Caki2 (cell line): ENCODE measurements at places on chromosomes 1 and 21.
A peak's percentile ranks its signal among the peaks of the same experiment; 100 is the strongest.

DNA sequence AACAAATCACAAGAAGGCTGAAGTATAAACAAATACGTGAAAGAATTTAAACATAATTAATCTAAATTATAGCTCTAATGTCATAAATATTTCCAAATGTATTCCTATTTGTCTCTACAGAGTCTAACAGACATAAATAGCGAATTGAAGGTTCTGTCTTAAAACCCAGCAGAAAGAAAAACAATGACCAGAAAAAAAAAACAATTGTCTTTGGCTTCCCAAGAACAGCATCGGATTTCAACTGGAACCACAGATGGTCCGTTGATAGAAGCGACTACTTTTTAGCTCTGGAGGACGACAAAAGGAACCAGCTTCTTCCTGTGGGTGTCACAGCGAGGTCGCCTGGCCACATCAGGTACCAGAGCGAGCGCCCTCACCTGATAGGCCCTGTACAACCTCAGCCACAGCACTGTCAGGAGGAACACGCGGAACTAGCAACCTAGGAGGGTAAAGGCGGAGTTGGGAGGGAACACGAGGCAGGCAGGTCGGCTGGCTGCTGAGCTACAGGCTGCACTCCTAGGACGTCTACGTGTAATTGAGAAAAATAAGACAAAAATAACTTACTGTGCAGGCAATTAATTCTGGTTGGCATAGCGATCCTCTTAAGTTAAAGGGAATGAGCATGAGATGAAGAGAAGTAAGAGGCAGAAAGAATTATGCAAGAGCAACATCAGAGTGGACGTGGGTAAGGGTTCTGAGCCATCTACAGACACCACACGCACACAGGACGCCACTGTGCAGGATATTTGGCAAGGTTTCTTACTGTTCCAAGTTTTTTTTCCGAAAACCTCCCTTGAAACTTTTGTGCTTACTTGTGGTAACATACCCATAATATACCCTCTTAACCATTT, 16.7 kb upstream of the PRDM15 start:
- DNase-seq, result no peak

DNA sequence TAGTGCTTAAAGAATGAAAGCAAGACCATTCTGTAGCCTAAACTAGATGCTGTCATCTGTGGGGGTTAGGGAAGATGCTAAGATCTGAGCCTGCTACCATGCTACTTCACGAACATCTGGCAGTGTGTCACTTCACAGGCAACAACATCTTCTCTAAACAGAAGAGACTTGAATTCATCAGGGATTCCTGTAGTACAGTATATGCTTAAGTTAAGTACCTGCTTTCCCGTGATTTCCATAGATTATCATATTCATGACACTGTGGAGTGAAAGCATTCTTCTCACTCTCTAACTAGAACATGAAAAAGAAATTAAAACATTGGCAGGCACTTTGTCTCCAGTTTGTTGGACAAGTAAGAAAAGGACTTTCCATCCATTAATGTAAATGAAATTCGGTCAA, 390.9 kb downstream of the PTBP2 start:
- DNase-seq, result no peak

- DNase-seq, result no peak
These were observed 234.1 kb downstream of the NCAM2 start for GRCh38 chr21:21232320-21232719.

GRCh38 chr1:221865808-221866207, 123.9 kb upstream of the DUSP10 start:
- no peak for DNase-seq

- no peak for DNase-seq
These were observed 292.1 kb upstream of the VAMP3 start for GRCh38 chr1:7478809-7479499.

DNA sequence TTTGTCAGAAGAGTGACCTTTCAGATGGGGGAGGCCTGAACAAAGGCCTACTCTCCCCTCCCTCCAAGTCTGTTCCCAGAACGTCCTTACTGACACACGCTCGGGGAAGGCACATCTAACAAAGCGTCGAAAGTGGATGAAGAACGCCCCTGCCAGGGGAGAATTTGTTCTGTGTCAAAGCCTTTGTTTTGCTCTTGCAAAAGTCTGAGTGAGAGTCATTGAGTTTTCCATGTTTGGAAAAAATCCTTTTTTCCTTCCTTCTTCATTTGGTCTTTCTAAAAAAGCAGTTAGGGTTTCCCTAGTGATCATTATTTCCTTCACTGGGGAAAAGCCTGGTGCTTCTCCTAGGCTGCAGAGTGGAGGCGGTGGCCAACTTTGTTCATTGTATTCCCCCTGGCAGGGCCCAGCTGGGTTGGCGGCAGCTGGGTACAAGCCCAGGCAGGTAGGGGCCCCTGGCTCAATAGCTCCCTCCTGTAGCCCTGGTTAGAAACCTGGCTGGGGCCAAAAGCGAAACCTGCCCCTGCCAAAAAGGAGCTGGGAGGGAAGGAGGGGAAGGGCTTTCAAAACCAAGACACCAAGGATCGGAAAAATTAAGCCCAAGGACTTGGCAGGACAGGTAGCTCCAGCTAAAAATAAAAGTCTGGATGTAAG, 81.1 kb downstream of the ITPKB start:
- DNase-seq, result no peak

DNA sequence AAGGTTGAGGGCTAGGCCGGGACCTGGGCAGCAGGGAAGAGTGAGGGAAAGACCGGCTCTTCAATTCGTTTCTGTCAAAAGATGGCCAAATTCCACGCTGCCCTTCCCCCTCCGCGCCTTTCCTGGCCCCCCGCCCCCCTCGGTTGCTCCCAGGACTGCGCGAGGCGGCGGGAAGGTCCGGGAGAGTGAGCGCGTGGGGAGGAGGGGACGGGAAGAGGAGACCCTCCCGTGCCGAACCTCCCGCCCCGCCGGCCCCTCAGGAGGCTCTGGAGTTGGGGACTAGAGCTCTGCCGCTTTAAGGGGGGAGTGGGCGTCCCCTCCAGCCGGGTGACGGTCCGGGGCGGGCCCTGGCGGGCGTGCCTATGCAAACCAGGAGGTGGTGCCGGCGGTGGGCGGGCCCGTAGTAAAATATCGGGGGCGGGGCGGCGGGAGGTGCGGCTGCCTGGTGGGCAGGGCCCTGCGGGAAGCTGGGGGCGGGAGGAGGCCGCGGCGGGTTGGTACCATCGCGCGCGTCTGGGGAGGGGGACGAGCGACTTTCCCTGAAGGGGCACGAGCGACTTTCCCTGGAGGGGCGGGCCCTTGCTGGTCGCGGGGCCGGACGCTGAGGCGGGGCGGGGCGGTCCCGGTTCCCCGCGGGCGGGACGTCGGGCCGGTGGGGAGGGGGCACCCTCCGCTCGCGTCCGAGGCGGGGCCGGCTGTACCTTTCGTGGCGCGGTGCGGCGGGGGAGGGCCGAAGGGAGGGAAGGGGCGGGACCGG, 58.2 kb downstream of the BCL9 start:
- DNase-seq, result peak; percentile 89

- DNase-seq, result no peak
These were observed 154.4 kb downstream of the PTPRU start for GRCh38 chr1:29390491-29391361.

- DNase-seq, result no peak
These were observed 115.9 kb upstream of the NEK7 start for GRCh38 chr1:198040880-198041279.

GRCh38 chr1:58447886-58448285, 98.6 kb downstream of the OMA1 start:
- DNase-seq, result no peak

DNA sequence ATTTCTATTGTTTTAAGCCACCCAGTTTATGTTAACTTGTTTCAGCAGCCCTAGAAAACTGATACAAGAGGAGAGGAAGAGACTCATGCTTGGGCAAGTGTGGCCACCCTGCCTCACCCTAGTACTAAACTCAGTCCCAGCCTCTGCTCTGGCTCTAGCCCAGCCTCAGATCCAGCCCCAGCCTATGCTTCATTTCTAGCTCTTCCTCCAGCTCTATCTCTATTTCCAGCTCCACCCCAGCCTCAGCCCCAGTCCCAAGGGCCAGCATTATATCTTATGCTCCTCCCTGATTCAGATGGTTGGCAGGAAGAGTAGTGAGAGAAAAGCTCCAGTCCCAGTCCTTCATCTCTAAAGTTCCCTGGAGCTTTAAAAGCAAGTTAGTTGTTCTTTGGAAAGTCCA, 535.5 kb downstream of the PTPRC start:
- DNase-seq, result no peak

GRCh38 chr21:41931041-41931451, 22.8 kb downstream of the C2CD2 start:
- no peak for DNase-seq

- no peak for DNase-seq
These were observed 186.8 kb downstream of the LRRC7 start for GRCh38 chr1:69754521-69754920.

DNA sequence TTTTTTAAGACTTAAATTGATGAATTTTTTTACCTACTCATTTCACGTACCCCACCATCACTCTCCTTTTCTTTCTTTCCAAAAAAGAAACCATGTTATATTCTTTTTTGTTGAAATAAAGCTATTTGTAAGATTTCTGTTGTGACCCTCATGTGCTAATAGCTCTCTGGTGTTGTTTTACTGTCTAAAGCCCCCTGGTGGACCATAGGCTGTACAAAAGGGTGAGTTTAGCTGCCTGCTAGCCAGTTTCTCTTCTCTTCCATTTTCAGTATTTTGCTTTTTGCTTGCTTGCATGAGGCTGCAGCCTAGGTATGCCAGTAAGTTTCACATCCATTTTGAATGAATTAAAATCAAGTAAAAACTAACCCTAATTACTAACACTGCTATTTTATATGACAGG, 15.6 kb upstream of the VAMP3 start:
- DNase-seq, result no peak

GRCh38 chr1:203652724-203653461, 26.3 kb downstream of the ATP2B4 start:
- no peak for DNase-seq

GRCh38 chr1:160868141-160868540, 5.5 kb upstream of the CD244 start:
- no peak for DNase-seq

- DNase-seq, result no peak
These were observed 310.3 kb downstream of the SIPA1L2 start for GRCh38 chr1:232319518-232320210.

DNA sequence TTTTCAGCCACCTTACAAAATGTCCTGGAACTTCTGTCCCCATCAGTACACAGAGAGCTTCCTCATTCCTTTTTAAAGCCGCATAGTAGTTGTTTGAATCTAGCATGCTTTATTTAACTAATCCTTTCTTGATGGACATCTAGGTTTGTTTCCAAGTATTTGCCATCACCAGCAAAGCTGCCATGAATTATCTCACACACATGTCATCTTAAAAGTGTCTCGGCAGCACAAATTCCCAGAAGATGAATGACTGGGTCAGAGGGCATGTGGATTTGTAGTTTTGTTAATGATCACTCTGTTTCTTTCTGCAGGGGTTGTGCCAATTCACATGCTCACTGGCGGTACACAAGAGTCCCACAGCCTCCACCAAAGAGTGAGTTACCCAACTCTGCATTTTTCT, 68.3 kb downstream of the CLIC6 start:
- peak; percentile 10 for DNase-seq

DNA sequence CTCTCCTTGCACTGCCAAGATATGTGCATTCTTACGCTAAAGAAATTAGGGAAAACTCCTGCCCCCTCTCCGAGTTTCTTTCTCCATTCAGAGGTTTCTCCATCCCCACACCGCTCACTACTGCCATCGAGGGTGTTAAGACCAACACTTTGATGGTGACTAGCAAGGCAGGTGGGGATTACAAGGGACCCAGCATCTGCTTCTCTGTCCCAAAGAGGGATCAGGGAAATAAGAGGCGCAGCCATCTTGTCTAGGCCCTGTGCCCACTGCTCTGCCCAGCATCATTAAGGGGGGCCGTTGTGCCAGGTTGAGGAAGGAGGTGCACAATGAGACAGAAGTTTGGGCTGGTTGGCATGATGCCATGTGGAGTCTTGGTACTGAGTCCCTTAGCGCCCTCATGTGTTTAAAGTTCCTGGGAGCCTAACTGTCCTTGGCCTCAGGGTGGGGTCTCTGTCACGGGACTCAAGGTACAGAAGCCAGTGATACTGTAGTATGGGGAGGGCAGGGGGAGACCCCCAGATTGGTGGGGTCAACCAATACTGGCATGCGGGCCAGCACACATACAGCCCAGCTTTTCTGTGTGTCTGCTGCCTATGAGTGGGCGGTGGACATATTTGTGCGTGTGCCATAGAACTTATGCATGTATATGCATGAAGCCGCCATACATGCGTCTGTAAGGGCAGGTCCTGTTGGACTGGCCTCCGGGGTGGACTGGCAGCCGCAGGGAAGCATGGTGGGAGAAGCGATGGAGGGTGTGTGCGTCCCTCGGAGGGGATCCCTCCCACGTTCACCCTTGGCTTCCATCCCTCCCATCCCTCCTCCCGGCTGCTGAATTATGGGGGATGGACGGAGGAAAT, 5.5 kb downstream of the EFNA3 start:
- DNase-seq, result peak; percentile 43

DNA sequence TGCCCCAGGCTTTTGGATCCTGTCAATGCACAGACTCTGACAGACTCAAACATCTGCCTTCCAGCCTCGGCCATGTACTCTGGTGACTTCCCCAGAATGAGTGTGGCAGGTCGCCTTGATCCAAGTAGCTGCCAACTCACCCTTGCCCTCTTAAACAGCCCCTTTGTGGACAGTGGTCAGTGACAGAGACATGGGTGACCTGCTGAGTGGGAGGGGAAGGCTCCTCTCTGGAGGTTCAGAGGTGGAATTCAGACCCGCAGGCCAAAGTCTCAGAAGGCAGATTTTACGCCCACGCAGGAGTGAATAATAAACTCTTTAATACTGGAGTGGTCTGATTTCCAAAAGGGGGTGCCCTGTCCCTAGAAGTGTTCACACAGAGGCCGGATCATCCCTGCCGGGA, 63.5 kb downstream of the TLR5 start:
- no peak for DNase-seq

DNA sequence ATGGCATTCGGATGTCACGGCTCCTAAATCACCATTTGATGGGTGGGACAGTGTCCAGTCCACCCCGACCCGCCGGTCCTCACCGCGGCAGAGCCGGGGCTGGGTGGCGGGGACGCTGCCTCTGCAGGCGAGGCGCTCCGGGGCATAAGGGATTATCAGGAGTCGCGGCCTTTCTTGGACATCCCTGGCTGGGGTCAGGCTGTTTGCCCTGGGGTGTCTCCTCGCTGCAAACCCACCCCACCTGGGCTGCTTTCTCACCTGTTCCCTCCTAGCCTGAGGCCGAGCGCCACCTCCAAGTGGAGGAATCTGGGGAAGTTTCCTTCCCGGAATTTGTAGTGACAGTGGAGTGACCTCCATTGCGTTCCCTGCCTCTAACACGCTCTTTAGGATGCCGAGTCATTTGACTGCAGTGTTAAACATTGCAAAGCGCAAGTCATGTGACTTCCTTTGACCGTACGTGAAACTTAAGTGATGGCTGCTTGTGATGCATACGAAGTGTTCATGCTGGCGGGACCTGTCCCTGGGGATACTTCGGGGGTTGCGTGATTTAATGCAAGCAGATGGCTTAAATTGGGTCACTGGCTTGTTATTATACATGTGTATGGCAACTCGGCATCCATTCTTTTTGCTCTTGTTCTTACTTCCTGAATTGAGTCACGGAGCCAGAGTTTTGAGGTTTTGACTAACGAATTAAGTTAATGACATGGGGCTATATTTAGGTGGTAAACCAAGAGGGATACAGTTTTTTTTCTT, 536 bp downstream of the LGALS8 start:
- peak; percentile 77 for DNase-seq
